Dermis microvascular lymphatic vessel endothelial cell (primary cell): ENCODE measurements at places on chromosomes 4 and X. TPM values are rescaled to one million over a fixed set of nuclear protein-coding genes. Genes with fewer than 3 reads are reported as not detected.

- no peak for DNase-seq
These were observed 47.7 kb downstream of the EVC start for GRCh38 chr4:5758741-5759140.

GRCh38 chr4:101355767-101356702 lies 8.7 kb upstream of the PPP3CA start:
- DNase-seq = peak; percentile 61

Gene ETDB
- not detected in 2 replicates for total RNA-seq

Gene AFP
- total RNA-seq = not detected in 2 replicates

Gene STBD1
- 0.89 and 1.9 TPM in 2 replicates for total RNA-seq
